ENCODE measurements at places on chromosomes 16 and 17. TPM values are rescaled to one million over a fixed set of nuclear protein-coding genes. Genes with fewer than 3 reads are reported as not detected.

Gene G6PC1
- not detected for total RNA-seq

Gene SLC35G6
- total RNA-seq, result not detected

Gene NPB
- total RNA-seq, result 0.14 TPM

Gene KRTAP16-1
- not detected for total RNA-seq

Gene ITGAL
- total RNA-seq, result 1.5 TPM

Gene ZNF750
- not detected for total RNA-seq

Gene PRAC1
- total RNA-seq, result not detected

Gene MYO1D
- 10.5 TPM for total RNA-seq

Gene TMEM106A
- 7.0 TPM for total RNA-seq

DNA sequence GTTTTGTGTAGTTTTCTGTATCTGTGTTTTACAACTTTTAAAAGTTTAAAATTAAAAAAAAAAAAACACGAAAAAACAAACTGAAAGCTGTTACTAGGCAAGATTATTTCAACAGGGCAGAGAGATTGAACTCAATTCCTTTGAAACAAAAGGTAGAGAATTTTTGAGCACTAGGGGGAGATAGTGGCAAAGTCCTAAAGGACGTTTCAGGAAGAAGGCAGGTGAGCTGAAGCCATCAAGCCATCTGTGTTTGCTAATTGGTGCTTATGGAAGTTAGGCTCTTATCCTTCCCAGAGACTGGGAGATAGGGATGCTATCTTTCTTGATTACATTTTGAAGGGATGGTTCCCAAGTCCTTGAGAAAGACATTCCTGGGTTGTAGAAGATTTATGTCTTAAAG lies 70.6 kb upstream of the CLEC3A start:
- no peak for DNase-seq

- DNase-seq, result no peak
Measured at GRCh38 chr17:76350463-76350862, 3.3 kb downstream of the PRPSAP1 start.

DNA sequence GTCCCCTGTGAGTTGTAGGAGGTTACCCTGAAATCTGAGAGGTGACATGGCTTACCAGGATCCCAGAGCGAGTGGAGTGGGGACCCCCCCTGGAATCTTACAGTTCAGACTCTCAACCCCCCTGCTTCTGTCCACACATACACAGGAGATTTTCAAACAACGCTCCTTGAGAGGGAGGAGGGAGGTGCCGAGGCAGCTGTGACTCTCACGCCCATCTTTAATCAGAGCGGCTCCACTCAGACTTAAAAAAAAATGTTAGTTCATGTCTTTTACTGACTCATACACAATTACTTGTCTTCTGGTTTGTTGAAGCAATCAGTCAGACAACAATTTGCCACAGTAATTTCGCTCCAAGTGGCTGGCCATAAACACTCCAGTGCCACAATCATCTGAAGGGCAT lies 15.4 kb upstream of the TMEM220 start:
- DNase-seq, result no peak

DNA sequence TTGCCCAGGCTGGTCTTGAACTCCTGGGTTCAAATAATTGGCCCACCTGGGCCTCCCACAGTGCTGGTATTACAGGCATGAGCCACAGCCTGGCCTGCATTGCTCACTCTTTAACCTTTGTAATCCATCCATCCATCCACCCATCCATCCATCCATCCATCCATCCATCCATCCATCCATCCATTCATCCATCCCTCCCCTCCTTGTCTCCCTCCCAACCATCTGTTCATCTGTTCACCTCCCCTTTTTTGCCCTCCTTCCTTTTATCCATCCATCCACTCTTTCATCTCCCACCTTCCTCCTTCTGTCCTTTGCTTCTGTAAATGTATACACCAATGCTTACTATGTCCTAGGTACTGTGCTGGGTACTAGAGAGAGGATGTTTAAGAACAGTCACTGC lies 65.5 kb downstream of the CDK5R1 start:
- DNase-seq, result no peak

- no peak for DNase-seq
Measured at GRCh38 chr17:2237950-2238349, 65.6 kb downstream of the SMG6 start.

GRCh38 chr17:68863091-68863652 lies 92.0 kb downstream of the ABCA8 start:
- DNase-seq, result no peak

DNA sequence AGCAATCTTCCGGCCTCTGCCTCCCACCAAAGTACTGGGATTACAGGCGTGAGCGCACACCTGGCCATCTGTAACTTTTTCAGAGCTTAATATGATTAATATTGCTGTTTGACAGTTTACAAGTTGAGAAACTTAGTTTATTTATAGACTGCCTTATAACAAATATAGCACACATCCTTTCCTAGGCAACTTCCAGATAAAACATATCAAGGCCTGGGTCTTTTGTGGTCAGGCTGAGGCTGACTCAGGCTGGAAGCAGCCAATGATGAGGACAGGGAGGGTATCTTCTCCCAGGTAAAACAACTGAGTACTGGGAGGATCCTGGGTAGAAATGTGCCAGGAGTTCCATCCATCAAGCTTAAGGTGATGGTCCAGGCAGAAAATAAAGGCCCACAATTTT lies 16.2 kb downstream of the LUC7L start:
- DNase-seq, result no peak

GRCh38 chr17:43389046-43389947 lies 9.5 kb upstream of the ARL4D start:
- peak; percentile 84 for DNase-seq

GRCh38 chr17:19755821-19756510 lies 7.9 kb upstream of the ALDH3A1 start:
- no peak for DNase-seq

DNA sequence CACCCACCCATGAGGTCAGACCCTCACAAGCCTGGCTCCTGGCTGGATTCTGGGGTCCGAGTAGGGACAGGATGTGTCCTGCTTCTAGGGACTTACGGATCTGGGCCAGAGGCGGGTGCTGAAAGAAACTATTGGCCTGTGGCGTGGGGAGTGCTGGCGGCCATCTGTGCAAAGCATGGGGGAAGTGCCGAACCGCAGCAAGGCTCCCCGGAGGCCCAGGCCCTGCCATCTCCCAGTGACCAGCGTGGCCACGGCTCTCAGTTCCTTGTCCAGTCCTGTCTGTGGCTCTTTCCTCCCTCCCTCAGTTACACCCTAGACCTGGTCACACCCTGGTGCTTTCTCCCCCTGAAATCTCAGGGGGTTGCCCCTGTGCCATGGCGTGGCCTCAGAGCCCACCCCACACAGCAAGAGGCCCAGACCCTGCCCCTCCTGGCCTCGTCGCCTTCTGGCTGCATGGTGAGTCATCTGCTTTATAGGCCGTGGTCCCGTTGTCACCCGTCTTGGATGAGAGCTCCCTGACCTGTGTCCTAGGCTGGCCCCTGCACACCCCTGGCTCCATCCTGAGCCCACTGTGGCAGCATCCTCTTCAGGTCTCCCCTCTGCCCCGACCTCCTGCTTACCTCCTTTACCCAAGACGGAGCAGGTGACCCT lies 54.5 kb downstream of the PRMT7 start:
- no peak for DNase-seq

GRCh38 chr17:42743595-42744282 lies 1.1 kb downstream of the EZH1 start:
- DNase-seq, result no peak

DNA sequence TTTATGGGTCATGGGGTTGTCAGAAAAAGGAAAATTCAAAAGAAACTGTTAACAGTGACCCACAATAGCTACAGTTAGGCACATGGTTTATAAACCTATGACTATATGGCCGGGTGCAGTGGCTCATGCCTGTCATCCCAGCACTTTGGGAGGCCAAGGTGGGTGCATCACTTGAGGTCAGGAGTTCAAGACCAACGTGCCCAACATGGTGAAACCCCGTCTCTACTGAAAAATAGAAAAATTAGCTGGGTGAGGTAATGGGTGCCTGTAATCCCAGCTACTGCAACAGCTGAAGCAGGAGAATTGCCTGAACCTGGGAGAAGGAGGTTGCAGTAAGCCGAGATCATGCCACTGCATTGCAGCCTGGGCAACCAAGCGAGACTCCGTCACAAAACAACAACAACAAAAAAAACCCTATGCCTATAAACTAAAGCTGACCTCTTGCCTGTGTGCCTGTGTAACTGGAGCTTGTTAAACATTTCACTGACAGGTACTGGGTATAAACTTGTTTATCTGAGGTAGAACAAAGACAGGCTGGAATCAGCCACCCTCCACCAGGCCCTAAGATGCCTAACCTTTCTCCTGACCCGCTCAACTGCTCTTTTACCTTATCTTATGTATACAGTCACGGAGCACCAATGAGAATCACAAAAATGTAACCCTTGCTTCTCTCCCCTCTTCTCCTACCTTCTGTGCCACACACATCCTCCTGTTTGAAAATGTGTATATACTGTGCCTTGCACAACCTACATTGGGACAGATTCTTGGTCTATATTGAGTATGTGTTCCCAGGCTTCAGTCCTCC lies 62.9 kb upstream of the ATF7IP2 start:
- no peak for DNase-seq

- DNase-seq, result no peak
Measured at GRCh38 chr16:5205361-5206040, 107.9 kb upstream of the EEF2KMT start.

DNA sequence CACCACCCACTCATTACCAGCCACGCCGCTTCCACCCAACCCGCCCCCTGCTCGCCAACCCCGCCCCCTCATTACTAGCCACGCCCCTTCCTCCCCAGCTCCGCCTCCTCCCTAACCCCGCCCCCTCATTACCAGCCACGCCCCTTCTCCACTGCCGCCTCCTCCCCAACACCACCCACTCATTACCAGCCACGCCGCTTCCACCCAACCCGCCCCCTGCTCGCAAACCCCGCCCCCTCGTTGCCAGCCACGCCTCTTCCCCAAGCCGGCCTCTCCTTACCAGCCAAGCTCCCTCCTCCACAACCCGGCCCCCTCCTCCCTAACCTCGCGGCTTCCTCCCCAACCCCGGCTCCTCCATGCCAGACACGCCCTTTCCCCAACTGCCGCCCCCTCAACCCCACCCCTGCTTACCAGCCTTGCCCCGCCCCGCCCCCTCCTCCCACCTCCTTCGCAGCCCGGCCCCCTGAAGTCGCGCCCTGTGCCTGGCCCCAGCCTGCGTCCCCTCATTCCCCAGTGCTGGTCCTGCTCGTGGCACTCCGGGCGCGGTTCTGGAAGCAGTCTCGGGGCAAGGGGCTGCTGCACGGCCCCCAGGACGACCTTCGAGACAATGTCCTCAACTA lies 7.3 kb downstream of the SLC22A31 start:
- peak; percentile 77 for DNase-seq

DNA sequence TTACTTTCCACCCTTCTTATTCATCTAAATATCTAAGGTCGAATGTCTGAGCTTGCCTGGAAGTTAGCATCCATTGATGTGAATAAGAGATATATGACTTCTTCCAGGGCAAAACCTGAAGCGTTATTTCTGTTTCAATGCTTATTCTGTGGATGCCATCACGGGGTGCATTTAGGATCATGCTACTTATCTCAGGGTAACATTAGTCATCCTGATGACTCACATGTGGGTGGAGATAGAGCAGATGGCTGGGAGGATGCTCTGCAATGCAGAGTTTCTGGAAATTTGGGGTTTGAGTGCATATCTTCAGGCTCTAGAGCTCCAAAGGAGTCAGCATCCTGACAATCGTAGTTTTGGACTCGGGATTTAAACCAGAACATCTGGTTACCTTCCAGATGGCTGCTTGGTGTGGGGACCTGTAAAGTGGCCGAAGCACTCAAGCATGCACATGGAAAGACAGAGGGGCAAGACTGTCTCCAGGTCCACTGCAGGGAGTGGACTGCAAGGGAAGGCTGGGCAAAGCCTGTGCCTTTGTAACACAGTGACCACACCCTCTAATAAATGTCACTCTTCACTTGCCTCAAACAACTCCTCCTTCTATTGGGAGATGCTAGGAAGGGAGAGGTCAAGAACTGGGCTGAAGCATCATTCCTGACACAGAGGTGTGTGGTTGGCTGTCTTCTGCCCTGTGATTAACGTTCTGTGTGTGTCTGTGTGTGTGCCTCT lies 175.2 kb upstream of the SALL1 start:
- no peak for DNase-seq

GRCh38 chr16:48165961-48166578 lies 10.3 kb upstream of the ABCC12 start:
- no peak for DNase-seq

DNA sequence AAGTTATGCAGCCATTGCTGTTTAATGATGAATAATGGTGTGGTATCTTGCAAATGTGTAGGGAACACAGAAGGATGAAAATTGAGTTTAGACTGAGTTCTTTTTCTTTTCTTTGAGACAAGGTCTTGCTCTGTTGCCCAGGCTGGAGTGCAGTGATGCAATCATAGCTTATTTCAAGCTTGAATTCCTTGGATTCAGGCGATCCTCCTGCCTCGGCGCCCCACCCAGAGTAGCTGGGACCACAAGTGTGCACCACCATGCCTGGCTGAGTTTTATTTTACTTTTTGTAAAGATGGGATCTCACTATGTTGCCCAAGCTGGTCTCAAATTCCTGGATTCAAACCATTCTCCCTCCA lies 74.6 kb upstream of the TBC1D3K start:
- DNase-seq, result no peak

DNA sequence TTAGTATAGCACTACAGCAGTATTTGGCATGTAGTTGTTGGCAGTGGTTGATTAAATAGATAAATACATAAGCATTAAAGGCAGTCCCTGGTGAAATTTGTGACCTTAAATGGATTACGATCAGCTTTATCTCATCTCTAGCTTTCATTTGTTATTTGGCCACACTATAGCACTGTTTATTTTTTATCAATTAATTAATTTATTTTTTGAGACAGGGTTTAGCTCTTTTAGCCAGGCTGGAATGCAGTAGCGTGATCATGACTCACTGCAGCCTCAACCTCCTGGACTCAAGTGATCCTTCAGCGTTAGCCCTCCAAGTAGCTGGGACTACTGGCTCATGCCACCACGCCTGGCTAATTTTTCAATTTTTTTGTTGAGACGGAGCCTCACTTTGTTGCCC lies 18.7 kb upstream of the ARHGAP17 start:
- DNase-seq, result no peak

DNA sequence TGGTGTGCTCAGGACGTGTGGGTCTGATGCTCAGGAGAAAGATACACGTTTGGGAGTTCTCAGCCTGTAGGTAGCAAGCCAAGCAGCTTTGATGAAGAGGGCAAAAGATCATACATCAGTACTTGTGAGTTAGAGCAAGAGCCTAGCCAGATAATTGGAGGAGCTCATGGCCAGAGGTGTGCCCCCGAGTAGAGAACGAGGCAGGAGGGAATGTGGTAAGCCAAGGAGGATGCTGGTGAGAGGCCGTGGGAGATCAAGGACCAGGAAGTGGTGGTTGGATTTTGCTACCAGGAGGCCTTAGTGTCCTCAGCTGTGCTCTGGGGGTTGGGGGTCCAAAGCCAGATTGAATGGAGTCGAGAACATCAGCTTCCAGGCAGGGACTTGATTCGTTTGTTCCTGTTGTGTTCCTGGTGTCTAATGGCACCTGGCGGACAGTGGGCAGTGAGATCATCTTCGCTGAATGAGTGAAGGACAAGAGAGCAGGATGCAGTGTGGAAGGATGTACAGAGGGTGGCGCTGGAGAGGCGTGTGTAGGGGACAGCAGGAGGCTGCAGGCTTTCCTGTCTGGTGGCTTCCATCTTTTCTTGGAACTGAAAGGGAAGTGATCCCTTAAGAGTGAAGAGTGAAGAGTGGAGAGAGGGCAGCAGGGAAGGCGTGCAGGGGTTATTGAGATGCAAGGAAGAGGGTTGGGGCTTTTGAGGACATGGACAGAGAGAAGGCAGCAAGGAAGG lies 11.6 kb downstream of the FBXL19 start:
- peak; percentile 75 for DNase-seq

Data from right cardiac atrium (tissue), 5 donors.